ENCODE measurements at places on chromosomes 13 and 19. TPM values are rescaled to one million over a fixed set of nuclear protein-coding genes. Genes with fewer than 3 reads are reported as not detected.

Gene ANKLE1
- total RNA-seq, result 0.38 TPM

DNA sequence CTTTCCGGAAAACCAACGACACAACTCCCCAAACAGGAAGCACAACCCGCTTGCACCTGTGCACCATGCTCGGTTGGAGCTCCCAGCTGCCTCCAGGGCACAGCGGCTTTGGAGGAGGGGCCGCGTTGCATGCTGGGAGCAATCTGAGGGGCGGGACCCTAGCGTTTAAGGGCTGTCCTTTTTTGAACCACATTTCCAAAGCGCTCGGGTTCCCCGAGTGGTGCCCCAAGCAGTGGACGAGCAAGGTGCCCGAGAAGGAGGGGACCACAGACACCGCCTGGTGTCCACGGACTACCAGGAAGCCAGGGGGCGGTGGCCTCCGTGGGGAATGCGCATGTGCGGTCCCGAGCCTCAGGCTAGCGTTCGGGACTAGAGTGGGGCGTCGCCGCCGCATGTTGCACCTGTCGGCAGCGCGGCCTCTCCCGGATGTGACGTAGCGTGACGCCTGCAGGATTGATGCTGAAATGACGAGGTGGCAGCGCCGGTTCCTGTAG, 11.9 kb upstream of the ZNF57 start:
- DNase-seq, result no peak

- no peak for DNase-seq
Observed at GRCh38 chr19:50310759-50311465, 18.3 kb downstream of the KCNC3 start.

GRCh38 chr13:36157480-36157879, 26.3 kb upstream of the DCLK1 start:
- no peak for DNase-seq

Gene SBNO2
- total RNA-seq, result 22.8 TPM

GRCh38 chr19:34574704-34575103, 93.1 kb downstream of the WTIP start:
- no peak for DNase-seq

Gene PLEKHF1
- 11.9 TPM for total RNA-seq

GRCh38 chr19:41551212-41551610, 24.8 kb upstream of the CEACAM21 start:
- DNase-seq, result no peak

- DNase-seq, result no peak
Observed at GRCh38 chr13:74306496-74306895, 172.3 kb upstream of the KLF12 start.

Gene CHST8
- total RNA-seq, result 0.13 TPM

Gene KIR3DL2
- total RNA-seq, result not detected

Gene CPB2
- not detected for total RNA-seq

GRCh38 chr13:104773775-104774174, 1707.6 kb upstream of the SLC10A2 start:
- peak; percentile 72 for DNase-seq

Gene TEX26
- total RNA-seq, result not detected

DNA sequence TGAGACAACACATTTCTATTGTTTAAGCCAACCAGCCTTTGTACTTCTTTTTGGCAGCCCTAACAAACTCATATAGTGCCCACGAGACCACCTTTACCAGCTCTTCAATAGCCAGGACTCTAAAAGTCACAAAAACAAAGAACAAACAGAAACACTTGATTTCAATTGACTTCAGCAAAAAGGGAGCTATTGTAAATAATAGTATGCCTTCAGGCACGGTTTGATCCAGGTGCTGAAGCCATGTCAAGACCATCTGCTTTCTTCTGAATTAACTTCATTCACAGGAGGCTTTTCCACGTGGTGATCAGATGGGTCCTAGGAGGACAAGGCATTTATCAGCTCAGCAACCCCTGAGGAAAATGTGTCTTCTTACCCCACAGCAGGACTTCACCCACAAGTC, 53.8 kb downstream of the TINCR start:
- DNase-seq, result no peak

GRCh38 chr13:43848001-43848649, 31.4 kb downstream of the CCDC122 start:
- DNase-seq, result peak; percentile 66

DNA sequence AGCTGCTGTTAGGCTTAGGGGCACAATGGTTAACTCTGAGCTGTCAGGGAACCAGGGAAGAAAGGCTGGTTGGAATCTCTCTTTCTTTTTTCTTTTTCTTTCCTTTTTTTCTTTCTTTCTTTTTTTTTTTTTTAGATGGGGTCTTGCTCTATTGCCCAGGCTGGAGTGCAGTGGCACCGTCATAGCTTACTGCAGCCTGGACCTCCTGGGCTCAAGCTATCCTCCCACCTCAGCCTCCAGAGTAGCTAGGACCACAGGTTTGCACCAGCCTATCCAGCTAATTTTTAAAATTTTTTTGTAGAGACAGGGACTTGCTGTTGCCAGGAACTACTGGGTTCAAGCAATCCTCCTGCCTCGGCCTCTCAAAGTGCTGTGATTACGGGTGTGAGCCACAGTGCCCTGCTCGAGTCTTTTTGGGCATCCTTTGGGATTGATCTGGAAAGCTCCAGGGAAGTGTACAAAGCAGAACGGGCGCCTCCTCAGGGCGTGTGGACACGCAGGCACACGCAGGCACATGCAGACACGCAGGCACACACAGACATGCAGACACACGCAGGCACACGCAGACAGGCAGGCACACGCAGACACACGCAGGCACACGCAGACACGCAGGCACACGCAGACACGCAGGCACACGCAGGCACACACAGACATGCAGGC, 99.2 kb downstream of the GADD45B start:
- no peak for DNase-seq

Gene FXYD7
- not detected for total RNA-seq

Gene ZNF699
- total RNA-seq, result 11.6 TPM

- no peak for DNase-seq
Observed at GRCh38 chr19:14119644-14120496, 2.3 kb upstream of the PRKACA start.

Gene SYCN
- total RNA-seq, result not detected

Gene TMPRSS9
- total RNA-seq, result not detected

Gene CCDC194
- not detected for total RNA-seq

DNA sequence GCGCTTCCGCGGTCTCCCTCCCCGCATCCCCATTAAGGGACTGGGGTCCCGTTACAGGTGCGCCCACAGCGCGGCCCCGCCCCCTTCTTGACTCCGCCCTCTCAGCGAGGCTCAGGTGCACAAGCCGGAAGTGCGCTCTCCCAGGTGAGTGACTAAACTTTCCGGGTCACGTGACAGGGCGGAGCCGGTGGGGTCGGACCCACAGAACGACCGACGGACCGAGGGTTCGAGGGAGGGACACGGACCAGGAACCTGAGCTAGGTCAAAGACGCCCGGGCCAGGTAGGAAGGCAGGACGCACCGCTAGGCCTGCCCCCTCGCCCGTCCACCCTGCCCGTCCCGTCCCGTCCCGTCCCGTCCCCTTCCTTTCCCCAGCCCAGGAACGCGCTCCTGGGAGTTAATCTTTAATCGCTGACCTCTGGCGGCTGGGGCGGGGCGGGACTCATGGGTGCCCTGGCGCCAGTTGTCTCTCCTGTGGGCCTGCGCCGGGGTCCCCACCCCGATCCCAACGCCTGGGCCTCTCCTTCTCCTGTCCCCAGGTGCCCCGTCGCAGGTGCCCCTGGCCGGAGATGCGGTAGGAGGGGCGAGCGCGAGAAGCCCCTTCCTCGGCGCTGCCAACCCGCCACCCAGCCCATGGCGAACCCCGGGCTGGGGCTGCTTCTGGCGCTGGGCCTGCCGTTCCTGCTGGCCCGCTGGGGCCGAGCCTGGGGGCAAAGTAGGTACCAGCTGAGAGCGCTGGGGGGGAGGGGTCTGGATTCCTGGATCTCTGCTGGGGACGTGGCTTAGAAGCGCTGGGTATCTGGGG, at the start of gene CRB3:
CRB3 (plus strand) TSS at position 202 of the 804 bp plus-strand sequence; CDS start at position 633, 431 bp downstream.
- DNase-seq, result peak; percentile 64

GRCh38 chr19:11355160-11356073, at the start of gene PLPPR2:
Gene PLPPR2, plus strand, starts transcription at chr19:11355432. Its CDS starts 2,242 bp downstream, at chr19:11357674.
- DNase-seq, result peak; percentile 71

Gene SPRED3
- 0.13 TPM for total RNA-seq

All from bronchial epithelial cell (primary cell).